ENCODE measurements at places on chromosomes 2 and 18. TPM values are rescaled to one million over a fixed set of nuclear protein-coding genes. Genes with fewer than 3 reads are reported as not detected.

The ATP6V1B1 gene
- total RNA-seq = not detected

- DNase-seq = no peak
Measured at GRCh38 chr2:229152674-229153073, 118.4 kb downstream of the PID1 start.

DNA sequence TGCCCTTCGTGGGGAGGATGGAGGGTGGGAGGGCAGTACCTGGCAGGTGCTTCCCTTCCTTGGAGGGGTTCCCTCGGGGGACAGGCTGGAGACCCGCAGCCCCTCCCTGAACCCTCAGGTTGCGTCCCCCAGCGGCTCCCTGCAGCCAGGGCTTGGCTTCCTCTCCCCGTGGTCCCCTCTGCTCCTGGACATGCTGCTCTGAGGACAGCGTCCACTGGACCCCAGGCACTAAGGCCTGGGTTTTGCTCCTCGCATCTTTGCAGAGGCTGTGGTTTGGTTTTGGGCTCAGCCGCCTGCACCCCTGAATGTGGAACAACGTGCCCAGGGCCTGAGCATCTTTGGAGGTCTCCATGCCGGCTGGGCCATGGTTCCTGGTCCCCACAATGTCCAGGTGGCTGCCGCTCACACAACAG, 133.5 kb downstream of the PTGR3 start:
- DNase-seq = no peak

The REG1B gene
- not detected for total RNA-seq

The CAPN10 gene
- total RNA-seq = 45.0 TPM

DNA sequence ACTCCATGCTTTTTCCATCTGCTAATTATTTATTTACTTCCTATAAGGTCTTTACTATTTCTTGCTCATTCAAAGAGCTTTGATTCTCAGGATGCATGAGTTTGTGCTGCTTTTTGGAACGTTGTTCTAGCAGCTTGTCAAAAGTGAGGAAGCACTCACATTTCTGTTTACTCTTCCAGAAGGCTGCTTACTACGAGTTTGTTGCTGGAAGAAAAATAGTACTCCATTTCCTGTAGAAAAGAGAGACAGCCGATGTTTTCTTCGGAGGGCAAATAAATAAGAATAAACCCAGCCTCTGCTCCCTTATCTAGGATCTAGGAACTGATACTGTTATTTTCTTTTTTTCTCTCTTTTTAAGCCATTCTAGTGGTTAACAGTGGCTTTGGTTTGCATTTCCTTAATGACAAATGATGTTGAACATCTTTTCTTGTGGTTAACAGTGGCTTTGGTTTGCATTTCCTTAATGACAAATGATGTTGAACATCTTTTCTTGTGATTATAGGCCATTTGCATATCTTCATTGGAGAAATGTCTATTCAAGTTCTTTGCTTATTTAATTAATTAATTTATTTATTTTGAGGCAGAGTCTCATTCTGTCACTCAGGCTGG, 20.5 kb downstream of the CYP27A1 start:
- DNase-seq = no peak

The CFAP210 gene
- total RNA-seq = 0.33 TPM

- no peak for DNase-seq
Measured at GRCh38 chr2:42722320-42723190, 41.4 kb downstream of the OXER1 start.

DNA sequence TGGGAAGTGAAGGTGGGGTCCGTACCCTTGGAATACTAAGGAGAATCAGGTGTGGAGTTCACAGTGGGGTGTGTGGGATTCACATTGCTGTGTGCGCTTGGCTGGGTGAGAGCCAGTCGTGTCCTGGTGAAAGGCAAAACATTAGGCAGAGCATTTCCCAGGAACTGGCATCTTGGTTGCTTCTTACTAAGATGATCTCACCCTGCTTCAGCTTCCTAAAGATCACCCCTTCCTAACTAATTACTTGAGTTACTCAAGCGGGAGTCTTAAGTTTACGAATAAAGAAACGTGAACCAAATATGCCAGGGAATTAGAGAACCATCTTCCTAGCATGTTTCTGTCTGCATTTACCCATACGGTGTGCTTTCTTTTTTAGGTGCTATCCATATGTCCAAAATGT, 122.9 kb downstream of the NCK2 start:
- no peak for DNase-seq

DNA sequence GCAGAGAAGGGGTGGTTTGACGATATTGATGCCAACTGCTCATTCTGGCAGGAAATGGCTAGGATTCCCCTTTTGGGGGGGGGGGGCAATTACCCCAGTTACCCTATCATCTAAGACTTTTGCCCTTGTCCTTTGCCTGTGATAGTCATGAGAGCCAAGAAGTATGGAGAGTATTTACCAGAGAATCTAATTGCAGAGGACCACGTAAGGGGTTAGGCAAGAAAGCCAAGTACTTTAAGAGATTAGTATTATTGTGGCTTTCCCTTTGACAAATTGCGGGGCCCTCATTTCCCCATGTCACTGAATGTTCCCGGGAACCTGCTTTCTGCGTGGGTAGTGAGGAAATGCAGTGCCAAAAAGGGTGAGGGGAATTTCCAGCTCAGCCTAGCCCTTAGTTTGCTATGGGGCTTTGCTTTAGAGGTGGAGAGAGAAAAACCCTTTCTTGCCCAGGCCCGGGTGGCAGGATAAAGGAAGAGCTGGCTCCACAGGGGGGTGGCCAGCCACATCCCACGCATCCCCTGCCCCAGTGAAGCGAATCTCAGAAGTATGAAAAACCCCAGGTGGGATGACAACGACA, 1.5 kb downstream of the AQP4 start:
- no peak for DNase-seq

The FOXI3 gene
- total RNA-seq = 18.3 TPM

Data from H9 (cell line).